ENCODE measurements at places on chromosomes 1 and 21.
A peak's percentile ranks its signal among the peaks of the same experiment; 100 is the strongest.

DNA sequence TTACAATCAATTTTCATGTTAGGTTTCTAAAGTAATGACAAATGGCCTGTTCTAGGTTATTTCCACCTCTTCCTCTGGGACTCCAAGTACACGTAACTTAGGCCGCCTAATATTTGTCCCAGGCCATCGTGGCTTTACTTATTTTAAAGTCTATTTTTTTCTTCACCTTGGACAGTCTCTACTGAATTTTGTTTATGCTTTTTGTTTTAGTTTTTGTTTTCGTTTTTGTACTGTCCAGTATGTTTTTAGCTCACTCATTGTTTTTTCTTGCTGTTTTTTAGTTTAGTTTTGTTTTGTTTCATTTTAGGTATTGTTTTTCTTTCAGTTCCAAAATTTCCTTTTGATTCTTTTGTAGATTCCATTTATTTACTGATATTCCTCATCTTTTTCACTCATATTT lies 187.7 kb upstream of the RNPC3 start:
- DNase-seq: no peak

- DNase-seq: peak; percentile 19
Measured at GRCh38 chr1:162056043-162056442, 13.4 kb upstream of the NOS1AP start.

DNA sequence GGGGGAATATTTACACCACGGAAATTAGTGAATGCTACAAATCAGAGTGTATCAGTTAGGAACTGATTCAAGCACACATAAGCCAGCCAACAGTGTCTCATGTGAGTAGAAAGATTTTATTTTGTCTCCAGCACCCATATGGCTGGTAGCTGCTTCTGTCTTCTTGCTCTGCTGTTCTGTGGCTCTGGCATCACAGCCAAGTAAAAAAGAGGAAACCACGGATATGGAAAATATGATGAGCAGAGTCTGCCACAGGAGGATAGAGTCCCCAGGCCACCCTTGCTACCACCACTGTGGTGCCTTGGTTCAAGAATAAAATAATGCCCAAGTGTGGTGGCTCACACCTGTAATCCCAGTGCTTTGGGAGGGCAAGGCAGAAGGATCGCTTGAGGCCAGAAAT lies 53.6 kb upstream of the SPOCD1 start:
- DNase-seq: no peak

DNA sequence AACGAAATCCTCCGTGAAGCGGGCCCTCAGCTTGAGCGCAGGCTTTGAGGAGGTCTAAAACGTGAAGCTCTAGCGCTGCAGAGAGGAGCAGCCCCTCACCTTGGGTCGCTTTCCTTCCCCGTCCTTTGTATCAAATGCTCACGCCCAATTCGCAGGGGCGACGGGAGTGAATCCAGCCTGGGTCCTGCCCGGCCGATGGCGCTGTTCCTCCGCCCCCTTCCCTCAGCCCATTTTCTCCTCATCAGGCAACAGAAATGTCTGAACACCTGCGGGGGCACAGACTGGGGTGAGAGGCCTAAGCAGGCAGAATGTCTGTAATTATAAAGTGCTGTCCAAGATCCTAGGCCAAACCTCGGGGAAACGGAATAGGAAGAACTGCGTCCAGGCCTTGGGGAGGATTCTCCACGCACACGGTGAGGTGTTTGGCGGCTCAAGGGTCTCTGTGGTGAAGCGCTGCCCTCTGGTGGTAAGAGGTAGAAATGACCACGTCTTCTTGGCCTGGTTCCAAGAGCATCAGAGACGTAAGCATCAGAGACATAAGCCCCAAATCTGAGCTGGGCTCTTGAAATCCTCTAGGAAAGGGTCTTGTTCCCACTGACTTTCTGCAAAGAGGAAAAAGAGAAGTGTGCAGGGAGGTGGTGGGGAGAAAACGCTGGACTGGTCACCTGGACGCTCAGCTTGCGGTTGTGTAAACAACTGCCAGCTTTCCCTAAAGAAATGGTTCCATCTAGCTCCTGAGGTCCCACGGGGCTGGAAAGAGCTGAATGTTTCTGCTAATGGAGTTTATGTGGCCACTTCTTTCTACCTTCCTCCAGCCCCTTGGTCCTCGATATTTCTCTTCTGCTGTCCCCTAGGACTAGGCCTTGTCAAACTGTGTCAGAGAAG lies 92.1 kb upstream of the CD53 start:
- DNase-seq: peak; percentile 44

DNA sequence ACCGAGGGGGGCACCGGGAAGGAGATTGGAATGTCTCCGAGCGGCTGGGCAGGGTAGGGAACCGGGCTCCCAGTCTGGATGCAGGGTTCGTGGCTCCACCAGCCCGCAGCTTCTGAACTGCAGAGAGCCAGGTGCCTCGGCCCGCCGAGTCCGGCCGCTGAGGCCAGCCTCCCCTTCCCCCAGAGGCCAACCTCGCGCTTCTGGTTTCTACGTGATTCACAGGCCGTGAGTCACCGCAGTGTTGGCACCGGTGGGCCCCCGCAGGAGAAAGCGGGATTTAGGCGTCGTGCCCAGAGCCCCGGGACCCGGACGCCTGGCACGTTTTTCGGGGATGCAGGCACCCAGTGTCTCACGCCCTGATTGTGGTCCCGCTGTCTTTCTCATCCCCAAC lies 458 bp downstream of the CRABP2 start:
- peak; percentile 38 for DNase-seq

DNA sequence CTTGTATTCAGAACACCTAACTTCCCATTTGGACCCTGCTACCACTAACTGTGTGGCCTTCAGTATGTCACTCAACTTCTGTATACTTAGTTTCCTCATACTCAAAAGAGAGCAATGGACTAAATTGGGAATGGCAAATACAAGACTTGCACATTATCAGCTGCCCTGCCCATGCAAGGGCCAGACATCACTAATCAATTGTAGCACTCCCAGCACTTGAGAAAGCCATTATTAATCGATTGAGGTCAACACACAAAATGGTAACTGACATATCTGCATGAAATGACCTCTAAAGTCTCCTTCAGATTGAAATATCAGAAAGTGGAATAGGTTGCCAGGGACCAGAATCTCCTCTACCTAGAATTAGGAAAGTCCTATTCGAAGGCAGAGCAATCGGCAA lies 59.2 kb downstream of the MT1HL1 start:
- no peak for DNase-seq

- no peak for DNase-seq
Measured at GRCh38 chr1:62735491-62736171, 47.4 kb upstream of the DOCK7 start.

DNA sequence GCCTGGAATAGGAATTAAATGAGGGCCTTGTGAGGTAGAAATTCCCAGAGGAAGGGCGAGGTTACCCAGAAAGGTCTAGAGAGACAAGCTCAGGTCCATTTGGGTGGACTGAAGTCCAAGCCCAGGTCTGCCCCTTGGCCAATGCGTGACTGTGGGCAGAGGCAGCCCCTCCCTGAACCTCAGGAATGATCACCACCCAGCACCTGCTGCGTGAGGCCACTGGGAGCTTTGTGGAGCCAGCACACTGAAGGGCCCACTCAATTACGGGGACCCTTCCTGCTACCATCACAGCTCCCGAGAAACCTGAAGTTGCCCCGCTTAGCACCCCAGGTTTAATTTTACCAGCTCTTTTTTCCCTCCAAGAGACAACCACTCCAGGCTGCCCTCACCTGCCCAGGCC lies 6.5 kb upstream of the MATN1 start:
- DNase-seq: no peak

GRCh38 chr1:218366322-218367052 lies 21.4 kb downstream of the TGFB2 start:
- no peak for DNase-seq

GRCh38 chr1:165988817-165989216 lies 161.4 kb downstream of the UCK2 start:
- no peak for DNase-seq

- no peak for DNase-seq
Measured at GRCh38 chr1:112304126-112304525, 91.9 kb upstream of the CTTNBP2NL start.

GRCh38 chr1:91024481-91025119 lies 2.8 kb upstream of the ZNF644 start:
- DNase-seq: no peak

GRCh38 chr1:64209221-64209620 lies 5.8 kb downstream of the UBE2U start:
- DNase-seq: no peak

GRCh38 chr1:19869929-19870328 lies 12.3 kb upstream of the OTUD3 start:
- no peak for DNase-seq

- DNase-seq: no peak
Measured at GRCh38 chr21:41979751-41980369, 26.0 kb upstream of the C2CD2 start.

DNA sequence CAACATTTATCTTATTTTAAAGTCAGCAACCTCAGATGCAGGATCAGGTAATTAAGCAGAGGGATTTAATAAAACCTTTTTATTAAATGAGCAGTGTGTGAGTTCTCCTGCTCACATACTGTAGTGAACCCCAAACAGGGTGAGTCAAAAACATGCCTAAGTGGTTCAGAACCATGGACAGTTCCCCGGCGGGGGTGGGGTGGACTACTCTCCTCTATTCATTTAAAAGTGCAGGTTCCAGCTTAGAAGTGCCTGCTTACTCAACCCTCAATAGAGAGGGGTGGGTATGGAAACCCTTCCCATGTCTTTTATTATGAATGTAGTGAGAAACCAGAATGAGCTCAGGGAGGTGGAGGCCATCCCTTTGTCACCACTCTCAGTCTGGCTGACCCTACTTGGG lies 397.9 kb downstream of the HHAT start:
- peak; percentile 1 for DNase-seq

DNA sequence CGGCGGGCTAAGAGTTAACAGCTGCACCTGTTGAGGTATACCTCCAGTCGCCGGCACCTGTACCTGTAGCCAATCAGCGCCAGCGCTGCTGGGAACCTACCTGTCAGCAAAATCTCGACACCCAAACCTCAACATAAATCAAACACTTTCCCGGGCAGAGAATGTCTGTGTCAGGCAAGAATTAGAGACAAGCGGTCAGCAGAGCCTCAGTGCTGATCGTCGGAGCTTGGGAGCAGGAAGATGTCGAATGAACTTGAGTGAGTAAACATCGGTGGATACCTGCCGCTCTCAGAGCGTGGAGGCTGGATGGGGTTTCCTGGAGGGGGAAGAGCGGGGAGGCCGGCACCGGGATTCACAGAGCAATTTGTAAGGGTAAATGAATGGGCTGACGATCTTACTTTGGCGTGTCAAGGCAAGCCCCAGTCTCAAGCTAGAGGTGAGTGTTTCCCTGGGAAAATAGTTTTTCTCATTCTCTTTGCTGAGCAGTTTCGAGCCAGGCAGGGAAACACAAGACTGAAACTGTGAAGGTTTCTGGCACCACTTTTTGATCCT lies at the start of gene GRHL3:
GRHL3 (plus strand) TSS at position 46 of the 552 bp plus-strand sequence; CDS start at position 241, 195 bp downstream.
- no peak for DNase-seq

GRCh38 chr1:247857069-247857984 lies at the start of gene TRIM58:
TRIM58 (plus strand) TSS chr1:247857187; CDS start chr1:247857247, 60 bp downstream.
- DNase-seq: peak; percentile 1

GRCh38 chr1:179529482-179530195 lies 46.1 kb downstream of the NPHS2 start:
- no peak for DNase-seq

DNA sequence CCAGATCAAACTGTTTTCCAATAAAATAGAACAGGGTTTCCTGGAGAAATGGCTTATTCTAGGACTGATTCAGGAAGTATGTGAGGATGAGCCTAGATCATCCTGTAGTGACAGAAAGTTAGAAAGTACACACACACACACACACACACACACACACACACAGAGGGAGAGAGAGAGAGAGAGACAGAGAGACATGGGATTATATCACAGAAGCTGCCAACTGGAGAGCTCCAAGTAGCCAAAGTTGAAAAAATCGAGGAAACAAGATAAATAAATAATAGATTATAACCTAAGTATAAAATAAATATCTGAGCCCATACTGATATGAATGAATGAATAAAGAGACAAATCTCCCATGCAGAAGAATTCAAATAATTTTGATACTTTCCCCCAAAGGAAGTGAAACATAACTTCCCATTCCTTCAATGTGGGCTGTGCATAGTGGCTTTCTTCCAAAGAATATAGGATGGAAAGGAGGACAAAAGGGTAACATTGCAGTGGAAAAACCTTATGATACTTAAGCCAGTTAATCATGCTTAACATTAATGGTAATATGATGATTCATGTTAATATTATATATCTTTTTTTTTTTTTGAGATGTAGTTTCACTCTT lies 171.6 kb downstream of the NTPCR start:
- DNase-seq: no peak

DNA sequence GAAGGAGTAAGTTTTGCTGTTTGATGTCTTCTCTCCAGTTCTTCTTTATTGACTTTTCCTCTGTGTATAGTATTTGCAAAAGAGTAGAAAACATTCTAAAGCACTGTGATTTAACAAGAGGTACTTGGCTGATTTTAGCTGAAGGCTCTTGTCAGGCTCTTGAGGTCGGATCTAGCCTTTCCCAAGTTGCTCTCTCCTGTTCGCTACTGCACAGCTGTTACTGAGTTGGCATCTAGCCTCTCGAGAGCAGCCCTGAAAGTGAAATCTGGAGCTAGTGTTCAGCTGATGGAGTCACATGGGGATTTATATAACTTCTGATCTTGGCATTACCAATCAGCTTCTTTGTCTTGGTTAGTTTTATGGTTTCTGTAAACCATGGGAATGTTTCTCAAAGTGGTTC lies 193.1 kb downstream of the RYR2 start:
- no peak for DNase-seq

DNA sequence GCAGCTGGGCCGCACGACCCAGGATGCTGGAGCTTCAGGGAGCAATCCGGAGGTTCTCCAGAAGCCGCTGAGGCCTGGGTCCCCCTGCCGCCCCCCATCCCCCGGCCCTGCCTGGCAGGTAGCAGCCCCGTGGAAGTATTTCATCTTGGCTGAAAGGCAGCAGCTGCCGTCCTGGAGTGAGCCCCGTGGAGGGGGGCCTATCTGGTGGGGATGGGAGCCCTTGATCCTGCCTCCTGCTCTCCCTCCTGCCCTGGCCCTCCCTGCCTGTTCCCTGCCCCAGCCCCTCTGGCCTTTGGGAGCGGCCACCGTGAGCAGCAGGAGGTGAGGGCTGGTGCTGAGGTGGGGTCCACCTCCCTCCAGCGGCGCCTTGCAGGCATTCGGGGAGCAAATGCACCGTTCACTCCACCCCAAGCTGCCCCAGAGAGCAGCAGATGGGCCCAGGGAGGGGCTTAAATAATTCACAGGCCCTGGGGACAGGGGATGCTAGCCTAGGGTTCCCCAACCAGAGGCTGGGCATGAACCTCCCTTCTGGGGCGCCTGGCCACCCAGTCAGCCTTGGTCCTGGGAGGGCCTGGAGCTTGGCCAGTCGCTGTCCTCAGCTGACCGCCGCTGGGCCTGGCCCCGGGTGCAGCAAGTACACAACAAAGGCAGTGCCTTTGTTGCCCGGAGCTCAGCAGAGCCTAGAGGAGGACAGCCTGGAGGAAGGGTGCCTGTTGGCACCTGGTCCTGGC lies 23.7 kb upstream of the PLCH2 start:
- DNase-seq: no peak

- DNase-seq: no peak
Measured at GRCh38 chr1:109131059-109131458, 17.1 kb downstream of the ELAPOR1 start.

Measured in activated CD4-positive, alpha-beta T cell treated with anti-CD3 and anti-CD28 coated beads for 24 hours (primary cell).